ENCODE measurements at places on chromosomes 13 and 19. TPM values are rescaled to one million over a fixed set of nuclear protein-coding genes. Genes with fewer than 3 reads are reported as not detected.

GRCh38 chr13:97346561-97347254 is 87.3 kb upstream of the RAP2A start:
- DNase-seq, result no peak

GRCh38 chr19:48390188-48391099 is 907 bp downstream of the KDELR1 start:
- DNase-seq, result peak; percentile 79

GRCh38 chr13:22945321-22946226 is 235.2 kb upstream of the SGCG start:
- DNase-seq, result no peak

DNA sequence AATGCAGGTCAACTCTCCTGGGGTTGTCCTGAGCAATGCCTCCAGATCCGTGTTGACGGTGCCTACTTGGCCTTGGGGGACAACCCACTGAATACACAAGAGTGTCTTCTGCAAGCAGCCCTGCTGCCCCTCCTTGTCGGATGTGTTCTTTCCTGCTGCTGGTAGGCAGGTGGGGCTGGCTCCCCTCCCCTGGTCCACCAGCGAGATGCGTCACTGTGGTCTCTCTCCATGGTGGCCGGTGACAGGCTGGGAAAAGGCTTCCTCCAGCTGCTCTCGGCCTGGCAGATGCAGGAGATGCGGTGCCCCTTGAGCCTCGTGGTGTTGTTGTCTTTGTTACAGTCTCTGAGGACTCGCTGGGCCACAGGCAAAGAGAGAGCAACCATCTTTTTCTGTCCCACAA is 84.9 kb downstream of the RGCC start:
- no peak for DNase-seq

DNA sequence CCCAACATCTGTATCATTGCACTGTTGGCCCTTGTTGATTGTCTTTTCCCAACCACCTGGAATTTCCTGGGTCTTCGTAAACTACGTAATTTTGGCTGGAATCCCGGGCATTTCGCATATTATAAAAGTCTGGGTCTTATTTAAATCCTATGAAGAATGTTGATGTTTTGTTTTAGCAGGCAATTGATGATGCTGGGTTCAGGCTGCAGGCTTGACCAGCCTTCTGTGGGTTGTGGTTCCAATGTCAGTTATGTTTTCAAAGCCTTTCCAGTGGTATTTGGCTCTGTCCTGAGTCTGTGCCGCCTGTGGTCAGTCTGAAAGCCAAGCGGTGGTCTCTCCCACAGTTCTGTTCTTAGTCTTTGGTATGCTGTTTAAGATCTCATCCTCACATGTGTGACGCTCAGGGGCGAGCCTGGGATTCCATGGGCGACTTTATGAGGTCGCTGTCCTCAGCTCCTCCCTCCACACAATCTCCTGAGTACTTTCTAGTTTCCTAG is 12.4 kb downstream of the SLC35E1 start:
- no peak for DNase-seq

The KLK4 gene
- not detected for total RNA-seq

Data from activated naive CD4-positive, alpha-beta T cell treated with anti-CD3 and anti-CD28 coated beads for 36 hours (primary cell).